ENCODE measurements at places on chromosomes 7 and 10.

DNA sequence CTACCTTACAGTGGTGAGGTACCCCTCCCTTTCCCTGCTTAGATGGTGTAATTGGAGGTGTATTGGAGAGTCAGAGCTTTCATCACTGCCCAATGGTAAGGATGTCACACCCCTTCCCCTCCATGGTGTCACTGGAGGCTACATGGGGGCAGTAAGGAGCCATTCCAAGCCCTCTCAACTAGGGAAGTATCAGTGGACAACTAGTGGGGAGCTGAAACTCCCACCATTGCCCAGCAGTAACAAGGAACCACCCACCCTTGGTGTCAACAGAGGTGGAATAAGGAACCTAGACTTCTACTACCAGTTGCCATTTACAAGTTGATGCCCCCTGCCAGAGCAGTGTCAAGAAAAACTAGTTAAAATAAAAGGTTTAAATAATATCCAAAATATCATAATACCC lies 2.8 kb upstream of the HIBADH start:
- no peak for DNase-seq

- DNase-seq, result peak; percentile 44
Observed at GRCh38 chr7:92740700-92741126, 95.7 kb downstream of the CDK6 start.

DNA sequence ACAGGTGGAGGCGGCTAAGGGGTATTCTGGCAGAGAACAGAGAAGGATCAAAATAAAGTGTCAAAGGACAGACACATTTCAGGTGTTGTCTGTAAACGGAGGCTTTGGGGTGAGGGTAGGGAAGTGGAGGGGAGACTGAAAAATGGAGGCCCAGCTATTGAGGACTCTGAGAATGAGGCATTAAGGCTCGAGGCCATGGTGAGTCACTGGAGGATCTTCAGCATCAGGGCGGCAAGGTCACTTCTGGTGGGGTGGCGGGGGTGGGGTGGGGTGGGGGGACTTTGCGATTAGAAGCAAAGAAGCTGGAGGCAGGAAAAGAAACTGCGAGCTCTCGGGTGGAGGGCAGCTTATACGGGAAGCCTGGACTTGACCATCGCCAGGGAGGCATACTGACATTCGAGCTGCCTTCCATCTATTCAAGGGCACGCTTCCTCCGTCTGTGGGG lies 58.4 kb upstream of the PCGF5 start:
- DNase-seq, result peak; percentile 46

GRCh38 chr10:33547976-33548375 lies 213.5 kb upstream of the NRP1 start:
- DNase-seq, result no peak

GRCh38 chr10:123136806-123137642 lies 1.3 kb downstream of the HMX3 start:
- DNase-seq, result peak; percentile 38

- no peak for DNase-seq
Observed at GRCh38 chr7:8212638-8213037, 49.3 kb downstream of the ICA1 start.

- DNase-seq, result no peak
Observed at GRCh38 chr7:8818406-8818805, 385.0 kb downstream of the NXPH1 start.

DNA sequence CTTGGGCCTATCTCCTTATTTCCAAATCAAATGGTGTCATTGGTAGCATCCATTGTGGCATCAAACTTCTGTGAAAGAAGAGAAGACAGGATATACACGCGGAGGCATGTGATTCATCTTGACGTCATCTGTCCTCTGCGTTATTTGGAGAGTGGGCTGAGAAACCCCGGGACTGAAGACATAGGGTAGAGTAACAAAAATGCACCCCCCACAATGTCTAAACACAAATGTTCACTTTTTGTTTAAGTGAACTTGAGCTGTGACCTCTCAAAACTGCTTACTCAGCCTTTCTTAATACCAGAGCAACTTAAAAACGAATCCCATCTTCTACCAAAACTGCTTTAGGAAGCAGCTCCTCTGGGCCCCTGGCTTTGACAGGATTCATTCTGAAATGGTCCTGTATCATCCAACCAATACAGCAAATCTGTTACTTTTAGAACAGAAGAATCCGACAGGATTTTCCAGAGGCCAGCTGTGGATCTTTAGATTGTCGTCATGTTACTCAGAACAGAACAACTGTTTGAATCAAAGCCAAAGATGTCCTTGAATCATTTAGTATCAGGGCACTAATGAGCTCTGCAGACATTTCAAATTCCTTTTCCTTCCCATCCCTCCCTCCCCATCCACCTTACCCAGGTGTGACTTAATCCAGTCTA lies 438.1 kb downstream of the SUGCT start:
- no peak for DNase-seq

GRCh38 chr10:99612167-99612831 lies 7.9 kb downstream of the SLC25A28 start:
- peak; percentile 72 for DNase-seq

DNA sequence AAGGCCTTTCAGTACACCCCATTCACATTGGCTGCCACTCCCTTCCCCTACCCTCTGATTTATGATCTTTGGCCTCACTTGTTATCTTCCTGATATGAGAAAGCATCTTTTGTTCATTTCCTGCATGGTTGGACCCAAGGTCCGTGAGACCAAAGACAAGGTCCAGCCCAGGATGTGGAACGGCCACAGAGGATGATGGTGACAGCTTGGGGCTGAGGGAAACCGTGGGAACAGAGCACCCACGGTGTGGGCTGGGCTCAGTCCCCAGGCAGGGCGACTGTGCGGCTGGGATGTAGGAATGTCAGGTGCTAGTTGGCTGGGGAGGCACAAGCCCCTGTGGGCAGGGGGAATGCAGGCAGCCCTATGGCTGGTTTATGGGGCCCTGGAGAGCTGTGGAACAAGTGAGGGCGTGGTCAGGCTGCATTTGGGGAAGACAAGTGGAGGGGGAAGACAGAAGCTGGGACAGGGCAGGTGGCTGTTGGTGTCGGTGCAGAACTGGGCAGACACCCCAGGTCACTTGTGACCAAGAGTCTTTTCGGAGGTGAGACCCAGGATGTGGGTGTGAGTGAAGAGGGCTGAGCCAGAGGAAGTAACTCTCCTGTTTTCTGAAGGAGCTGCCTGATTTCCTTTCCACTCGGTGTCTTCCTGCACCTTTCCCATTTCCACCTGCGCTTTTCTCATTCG lies 51.7 kb upstream of the IGFBP3 start:
- no peak for DNase-seq

DNA sequence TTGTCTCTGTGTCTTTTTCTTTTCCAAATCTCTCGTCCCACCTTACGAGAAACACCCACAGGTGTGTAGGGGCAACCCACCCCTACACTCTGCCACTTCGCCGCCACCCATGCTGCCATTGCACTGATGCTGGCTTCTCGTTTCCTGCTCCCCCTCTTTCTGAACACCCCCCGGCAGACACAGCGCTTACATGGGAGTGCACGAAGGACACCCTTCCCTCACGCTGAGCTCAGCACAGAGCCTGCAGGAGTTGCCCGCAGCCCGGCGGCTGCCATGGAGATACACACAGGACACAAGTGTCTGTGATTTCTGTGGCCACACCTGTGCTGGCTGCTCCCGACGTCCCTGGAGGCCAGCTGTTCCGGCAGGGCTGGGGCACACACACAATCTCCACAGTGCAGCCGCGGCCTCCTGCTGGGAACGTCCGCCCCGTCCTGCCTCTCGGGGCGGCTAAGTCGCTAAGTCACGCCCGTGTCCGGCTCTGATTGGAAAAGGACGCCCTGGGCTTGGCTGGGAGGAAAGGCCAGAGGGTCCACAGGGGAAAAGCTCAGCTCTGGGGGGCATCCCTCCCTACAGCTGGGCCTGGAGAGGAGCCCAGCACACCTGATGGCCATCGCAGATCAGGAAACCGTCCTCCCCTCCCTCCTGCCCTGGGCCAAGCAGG lies 349.8 kb downstream of the PTPRN2 start:
- no peak for DNase-seq

GRCh38 chr10:97882142-97883091 lies 32.8 kb downstream of the GOLGA7B start:
- peak; percentile 73 for DNase-seq

DNA sequence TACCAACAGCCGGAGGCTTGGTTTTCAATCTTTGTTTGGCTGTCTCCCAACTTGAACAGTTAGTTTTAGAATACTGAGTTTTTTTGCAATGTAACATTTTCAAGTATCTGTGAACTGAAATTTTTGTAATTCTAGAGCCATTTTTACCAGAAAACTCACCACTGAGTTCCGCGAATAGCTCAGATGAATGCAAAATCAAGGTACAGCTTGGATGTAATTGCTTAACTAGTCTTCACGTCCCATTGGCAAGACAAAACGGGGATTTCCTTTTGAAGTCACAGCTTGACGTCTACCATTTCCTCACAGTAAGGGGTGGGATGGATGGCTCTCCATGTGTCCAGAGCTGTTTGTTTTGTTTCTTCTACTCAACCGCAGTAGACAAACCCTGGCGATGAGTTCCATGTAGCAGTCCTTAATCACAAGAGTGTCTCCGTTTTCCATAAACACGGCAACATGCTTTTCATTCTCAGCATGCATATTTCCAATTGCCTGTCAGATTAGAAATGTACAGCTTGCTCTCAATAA lies 55.8 kb upstream of the FGFR2 start:
- no peak for DNase-seq

- no peak for DNase-seq
Observed at GRCh38 chr7:95974108-95974507, 201.8 kb downstream of the DYNC1I1 start.

GRCh38 chr7:45150199-45150598 lies 7.4 kb upstream of the RAMP3 start:
- no peak for DNase-seq

GRCh38 chr7:69250958-69251357 lies 347.3 kb upstream of the AUTS2 start:
- no peak for DNase-seq

GRCh38 chr10:24570658-24571426 lies 152.8 kb downstream of the ARHGAP21 start:
- no peak for DNase-seq

Measured in AG08396 (cell line).